ENCODE measurements at places on chromosomes 6 and 20.

DNA sequence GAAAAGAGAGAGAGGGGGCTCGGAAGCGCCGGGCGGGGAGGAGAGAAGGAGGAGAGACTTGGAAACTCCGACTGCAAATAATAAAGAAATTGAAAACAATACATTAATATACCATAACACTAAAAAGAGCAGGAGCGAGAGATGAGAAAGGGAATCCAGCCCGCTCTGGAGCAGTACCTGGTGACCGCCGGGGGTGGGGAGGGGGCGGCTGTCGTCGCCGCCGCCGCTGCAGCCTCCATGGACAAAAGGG, 338 bp downstream of the E2F3 start:
- no peak for DNase-seq

DNA sequence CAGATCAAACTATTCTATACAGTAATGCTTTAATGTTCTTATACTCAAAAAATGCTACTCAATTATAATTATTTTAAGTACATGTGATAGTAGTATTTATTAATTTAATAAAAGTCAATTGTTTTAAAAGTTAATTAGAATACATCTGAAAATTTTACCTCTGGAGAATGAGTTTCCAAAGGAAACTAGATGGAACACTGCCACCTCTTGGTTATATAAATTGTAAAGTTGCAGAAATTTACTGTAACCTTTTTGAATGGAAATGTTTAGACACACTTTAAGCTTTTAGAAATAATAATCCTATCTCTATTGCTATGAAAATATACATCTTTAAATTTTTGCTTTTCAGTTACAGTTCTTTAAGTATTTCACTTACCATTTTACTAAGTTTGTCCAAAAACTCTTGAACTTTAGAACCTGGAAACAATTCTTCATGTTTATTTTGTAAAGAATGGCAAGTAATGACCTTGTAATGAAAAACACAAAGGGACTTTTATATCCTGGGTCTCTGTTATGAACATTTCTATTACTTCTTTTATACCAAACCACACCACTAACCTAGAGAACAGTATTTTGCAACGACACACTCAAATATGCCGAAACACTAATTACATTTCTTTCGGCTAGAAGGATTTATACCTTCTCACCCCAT, 10.9 kb upstream of the BMP5 start:
- no peak for DNase-seq

DNA sequence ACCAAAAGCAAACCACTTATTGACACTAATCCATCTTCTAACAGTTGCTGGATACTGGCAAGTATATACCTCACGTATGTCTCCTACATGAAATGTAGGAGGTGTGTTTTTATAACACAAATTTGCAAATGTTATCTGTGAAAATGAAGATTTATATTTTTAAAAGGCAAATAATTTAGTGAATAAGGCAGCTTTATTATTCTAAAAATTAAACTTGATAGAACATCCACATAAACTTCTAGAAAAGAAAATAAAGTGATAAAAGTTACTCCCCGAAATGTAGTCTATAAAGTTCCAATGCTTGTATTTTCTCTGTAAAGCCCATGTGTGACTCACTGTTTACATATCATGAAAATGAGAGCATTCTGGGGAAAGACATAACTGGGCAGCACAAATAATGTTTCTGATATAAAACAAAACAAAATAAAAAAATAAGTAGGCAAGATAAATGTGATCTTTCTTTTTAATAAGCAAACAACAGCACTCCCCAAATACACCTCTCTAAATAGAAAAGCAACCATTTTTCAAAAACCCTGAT, 84.4 kb downstream of the MAP7 start:
- no peak for DNase-seq

DNA sequence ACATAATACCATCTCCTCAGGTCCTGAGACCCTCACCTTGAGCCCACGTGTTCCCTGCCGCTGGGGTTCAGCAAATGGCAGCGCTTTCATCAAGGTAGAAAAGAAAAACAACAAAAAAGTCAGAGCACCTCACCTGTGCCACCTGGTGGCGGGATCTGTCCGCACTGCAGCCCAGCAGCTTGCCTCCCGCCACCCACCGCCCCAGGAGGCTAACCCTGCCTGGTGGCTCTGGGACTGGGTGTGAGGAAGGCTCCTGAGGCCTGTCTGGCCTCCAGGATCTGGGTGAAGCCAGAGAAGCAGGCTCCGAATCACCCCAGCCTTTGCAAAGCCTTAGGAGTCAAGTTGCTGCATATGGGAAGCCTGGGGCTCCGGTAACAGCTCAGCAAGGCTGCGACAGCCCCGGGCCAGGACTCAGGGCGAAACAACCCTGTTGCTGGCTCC, 270.8 kb downstream of the BMP7 start:
- no peak for DNase-seq

GRCh38 chr6:84052204-84052882, 18.8 kb downstream of the MRAP2 start:
- DNase-seq, result no peak

DNA sequence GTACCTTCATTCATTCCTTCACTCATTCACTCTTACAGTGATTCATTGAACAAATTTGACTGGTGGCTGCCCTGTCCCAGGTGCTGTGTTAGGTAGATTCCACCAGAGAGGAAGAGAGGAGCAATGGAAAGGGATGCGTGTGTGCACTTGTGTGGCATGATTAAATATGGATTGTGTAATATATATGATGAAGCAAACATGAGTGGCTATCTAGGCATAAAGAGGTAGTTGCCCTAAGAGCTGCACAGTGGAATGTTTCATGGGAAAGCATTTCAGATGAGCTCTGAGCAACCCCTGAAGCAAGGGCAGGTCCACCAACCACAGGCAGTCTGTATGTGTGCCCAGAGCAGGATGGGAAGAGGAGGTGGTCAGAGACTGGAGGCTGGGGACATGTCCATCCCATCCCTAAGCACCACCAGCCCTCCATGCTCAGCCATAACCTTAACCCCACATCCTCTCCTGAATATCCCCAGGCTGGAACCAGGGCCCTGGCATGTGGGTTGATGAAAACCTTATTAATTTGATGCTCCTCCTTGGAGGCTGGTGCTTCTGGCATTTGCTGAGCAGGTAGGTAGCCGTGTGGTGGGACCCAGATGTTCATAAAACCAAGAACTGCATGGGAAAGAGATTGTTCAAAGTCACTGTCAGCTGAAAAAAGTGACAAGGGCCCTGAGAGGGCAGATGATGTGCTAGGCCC, 226.2 kb downstream of the SYNDIG1 start:
- no peak for DNase-seq

DNA sequence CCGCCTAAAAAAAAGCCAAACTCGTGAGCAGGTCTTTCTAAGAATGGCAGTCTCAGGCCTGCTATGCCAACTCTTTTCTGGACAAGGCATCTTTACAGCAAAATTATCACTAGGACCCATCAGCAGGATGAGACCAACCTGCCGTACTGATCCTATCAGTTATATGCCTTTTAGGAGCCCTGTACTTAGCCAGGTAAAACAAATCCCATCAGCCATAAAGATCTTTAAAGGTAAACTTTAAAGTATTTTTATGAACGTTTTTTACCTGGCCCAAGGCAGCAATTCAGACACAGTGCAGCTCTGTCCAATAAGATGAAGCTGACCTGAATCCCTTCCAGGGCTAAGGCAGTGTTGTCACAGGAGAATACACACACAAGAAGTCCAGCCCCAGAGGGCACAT, 51.3 kb upstream of the TGM3 start:
- DNase-seq, result no peak

GRCh38 chr6:85867595-85867994, 224.9 kb upstream of the SYNCRIP start:
- DNase-seq, result no peak

- DNase-seq, result no peak
Observed at GRCh38 chr6:50180646-50181045, 130.9 kb upstream of the DEFB112 start.

GRCh38 chr6:37244430-37245310, 12.9 kb upstream of the TBC1D22B start:
- no peak for DNase-seq

GRCh38 chr6:15503346-15503680, 159.5 kb downstream of the DTNBP1 start:
- no peak for DNase-seq

GRCh38 chr6:105978974-105979373, 107.2 kb upstream of the PRDM1 start:
- DNase-seq, result no peak
